ENCODE measurements at places on chromosomes 1 and 21.

DNA sequence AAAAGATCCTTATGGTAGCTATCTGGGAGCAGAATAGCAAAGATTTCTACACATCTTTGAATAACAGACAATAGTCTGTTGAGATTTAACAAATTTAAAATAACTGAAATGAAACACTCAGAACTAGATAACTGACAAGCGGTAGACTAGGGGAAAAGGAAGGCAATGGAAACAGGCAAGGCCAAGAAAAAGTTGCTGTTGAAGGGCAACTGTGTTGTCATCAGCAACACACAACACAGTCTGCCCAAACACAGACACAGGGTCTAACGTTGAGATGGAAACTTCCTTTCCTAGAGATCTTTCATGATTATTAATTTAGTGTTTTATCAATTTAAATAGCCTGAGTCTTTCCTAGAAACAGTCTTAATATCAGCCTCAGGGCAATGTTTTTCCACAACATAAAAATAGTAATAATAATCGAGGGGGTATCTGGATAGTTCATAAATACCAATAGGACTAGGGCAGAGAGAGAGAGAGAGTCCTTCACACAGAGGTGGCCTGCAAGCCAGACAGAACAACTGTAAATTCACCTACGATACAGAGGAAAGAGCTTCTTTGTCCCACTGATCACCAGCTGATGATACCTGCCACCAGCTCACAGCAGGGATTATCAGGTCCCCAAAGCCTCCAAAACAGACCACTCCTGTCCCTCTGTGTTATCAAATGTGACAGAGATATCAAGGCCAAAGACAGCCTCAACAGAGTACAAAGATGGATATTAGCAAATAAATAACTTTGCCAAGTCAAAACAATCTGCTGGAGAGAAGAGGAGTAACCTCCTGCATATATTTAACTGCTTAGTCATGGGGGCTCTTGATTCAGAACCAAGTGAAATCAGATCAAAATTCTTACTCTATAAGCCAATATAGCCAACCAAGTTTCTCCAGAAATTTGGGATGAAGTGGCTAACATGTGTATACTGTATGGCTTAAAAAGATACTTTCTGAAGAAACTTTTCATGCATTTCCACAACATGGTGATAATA is 245.3 kb downstream of the SLC45A1 start:
- DNase-seq: no peak

GRCh38 chr1:245599371-245600174 is 444.8 kb downstream of the KIF26B start:
- DNase-seq: no peak

DNA sequence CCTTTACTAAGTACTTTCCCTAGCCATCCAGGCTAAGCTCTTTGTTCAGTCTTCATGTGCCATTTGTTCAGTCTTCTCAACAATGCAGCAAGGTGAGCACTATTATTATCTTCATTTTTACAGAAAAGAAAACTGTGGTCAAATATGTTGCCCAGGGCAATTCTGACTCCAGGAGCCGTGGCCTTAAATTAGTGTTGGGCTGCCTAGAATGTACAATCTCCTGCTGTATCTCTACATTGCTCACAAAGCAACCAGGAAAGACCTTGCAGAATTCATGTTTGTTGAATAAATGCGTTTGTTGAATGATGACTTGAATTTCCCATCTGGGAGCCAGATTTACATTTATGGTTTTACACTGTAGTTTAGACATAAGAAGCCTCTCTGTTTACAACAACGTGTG is 14.2 kb downstream of the CD101 start:
- no peak for DNase-seq

DNA sequence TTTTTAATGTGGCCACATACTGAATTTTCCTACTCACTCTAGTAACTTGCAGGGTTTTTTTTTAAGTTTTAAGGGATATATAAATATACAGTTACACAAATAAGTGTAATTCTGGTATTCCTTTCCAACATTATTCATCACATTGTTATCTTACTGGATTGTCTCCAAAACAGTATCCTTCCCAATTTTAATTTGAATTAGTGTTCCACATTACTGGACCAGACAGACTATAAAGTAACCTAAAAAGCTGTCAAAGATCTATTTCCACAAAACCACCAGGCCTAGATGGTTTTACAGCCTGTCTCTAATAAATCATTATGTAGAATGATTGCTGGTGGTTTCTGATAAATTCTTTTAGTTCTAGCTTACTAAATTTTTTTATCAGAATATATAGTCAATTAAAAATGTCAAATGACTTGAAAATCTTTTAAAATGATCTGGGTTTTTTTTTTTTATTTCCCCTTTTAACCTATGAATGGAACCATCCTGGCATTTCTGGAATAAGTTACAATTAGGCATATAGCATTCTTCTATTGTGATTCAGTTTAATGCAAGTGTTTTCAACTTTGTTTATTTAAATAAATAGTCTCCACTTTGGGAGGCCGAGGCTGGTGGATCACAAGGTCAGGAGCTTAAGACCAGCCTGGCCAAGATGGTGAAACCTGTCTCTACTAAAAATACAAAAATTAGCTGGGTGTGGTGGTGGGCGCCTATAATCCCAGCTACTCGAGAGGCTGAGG is 59.3 kb downstream of the PACC1 start:
- no peak for DNase-seq

Data from iPS-NIHi11 (cell line).